Activated CD4-positive, alpha-beta T cell treated with anti-CD3 and anti-CD28 coated beads, Interleukin-2, amount 10 ng/mL, durations not matched to agents 24 days and 14 days (primary cell): ENCODE measurements at places on chromosomes 6 and 20.
A peak's percentile ranks its signal among the peaks of the same experiment; 100 is the strongest.

GRCh38 chr20:32510120-32510600, 75.0 kb downstream of the NOL4L start:
- DNase-seq, result no peak

- no peak for DNase-seq
Observed at GRCh38 chr6:41779336-41779735, 364 bp downstream of the FRS3 start.

- DNase-seq, result no peak
Observed at GRCh38 chr20:23360531-23360930, 1.5 kb upstream of the GZF1 start.

- no peak for DNase-seq
Observed at GRCh38 chr6:51892339-51892738, 195.1 kb downstream of the PKHD1 start.

DNA sequence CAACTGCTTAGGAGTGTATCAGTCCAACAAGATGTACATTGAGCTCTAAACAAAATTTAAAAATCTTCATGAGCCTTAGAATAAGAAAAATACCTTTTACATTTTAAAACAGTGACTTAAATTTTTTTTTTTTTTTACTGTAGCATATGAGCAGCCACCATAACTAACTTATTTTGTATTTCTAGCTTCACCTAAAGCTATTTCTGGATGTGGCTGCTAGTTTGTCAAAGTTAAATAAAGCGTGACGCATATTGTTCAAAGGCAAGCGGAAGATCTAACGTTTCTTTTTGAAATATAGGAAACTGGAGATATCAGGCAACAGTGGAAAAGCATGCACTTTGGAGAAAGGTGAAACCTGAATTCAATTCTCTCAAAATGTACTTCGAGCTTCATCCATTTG, 3.3 kb upstream of the IL22RA2 start:
- no peak for DNase-seq

DNA sequence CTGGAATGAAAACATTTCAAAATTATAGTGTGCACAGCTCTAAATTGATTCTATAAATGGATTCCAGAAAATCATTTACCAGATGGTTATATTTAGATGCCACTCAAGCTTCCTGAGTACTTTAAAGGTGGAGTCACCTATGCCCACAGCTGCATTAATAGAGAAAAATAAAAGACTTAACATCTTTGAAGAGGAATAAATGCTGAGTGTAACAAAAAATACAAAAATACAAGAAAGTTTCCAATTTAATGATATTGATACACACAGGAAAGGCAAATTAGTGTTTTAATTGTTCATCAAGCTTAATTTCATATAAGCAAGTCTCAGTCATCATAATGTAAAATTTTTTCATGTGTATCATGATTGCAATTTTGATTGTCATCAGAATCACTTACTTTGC, 89.5 kb upstream of the MANEA start:
- DNase-seq, result no peak

GRCh38 chr6:16654701-16655100, 106.6 kb downstream of the ATXN1 start:
- peak; percentile 68 for DNase-seq

GRCh38 chr6:7974938-7975763, 64.6 kb upstream of the TXNDC5 start:
- no peak for DNase-seq

DNA sequence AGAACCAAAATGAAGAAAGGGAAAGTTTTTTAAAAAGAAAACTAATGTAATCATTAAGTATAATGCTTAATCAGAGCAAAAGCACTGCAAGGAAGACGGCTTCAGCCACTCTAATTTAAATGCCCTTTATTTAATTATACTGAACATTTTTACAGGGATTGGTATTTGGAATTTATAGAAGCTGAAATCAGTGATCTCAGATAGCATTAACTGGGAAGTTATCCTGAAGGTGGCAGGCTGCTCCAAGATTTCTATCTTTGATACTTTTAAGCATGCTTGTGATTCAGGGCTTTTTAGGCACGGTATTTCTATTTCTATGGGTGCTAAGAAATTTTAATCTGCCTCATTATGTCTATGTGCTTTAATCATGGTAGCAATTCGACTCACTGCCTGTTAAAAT, 1.3 kb upstream of the NDUFAF4 start:
- no peak for DNase-seq

GRCh38 chr6:31042806-31043205, 32.5 kb downstream of the MUC22 start:
- peak; percentile 74 for DNase-seq
